ENCODE measurements at places on chromosomes 12 and 14.

- H3K4me3 ChIP-seq: no peak overlapping the region
- H3K27me3 ChIP-seq: no peaks in the 10 kb centered on the region
Observed at GRCh38 chr14:53441789-53442188, 288.7 kb upstream of the DDHD1 start.

DNA sequence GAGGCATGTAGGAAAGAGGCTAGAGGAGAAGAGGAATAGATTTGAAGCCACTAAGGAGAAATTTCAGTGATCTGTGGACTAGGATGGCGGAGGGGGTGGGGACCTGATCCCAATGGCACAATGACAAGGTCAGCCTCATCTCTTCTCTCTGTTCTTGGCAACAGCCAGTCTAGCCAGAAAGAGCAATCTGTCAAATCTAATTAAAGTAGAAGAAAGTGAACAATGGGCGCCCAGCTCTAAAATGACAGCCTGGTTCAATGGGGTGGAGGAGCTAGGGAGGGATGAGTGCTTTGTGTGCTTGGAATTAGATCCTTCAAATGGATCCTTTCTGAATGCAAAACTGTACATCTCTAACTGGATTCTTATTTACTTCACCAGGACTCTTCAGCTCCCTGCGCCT, 37.2 kb upstream of the TUBA1C start:
- H3K36me3 ChIP-seq: no peaks in the 10 kb centered on the region
- no peak overlapping the region for H3K4me3 ChIP-seq
- H3K27ac ChIP-seq: no peak overlapping the region

- no peaks in the 10 kb centered on the region for H3K36me3 ChIP-seq
- no peak for DNase-seq
- no peaks in the 10 kb centered on the region for H3K4me1 ChIP-seq
- H3K27ac ChIP-seq: no peak overlapping the region
- no peaks in the 10 kb centered on the region for H3K27me3 ChIP-seq
- no peak overlapping the region for H3K4me3 ChIP-seq
Observed at GRCh38 chr12:32921397-32921796, 24.8 kb upstream of the PKP2 start.

DNA sequence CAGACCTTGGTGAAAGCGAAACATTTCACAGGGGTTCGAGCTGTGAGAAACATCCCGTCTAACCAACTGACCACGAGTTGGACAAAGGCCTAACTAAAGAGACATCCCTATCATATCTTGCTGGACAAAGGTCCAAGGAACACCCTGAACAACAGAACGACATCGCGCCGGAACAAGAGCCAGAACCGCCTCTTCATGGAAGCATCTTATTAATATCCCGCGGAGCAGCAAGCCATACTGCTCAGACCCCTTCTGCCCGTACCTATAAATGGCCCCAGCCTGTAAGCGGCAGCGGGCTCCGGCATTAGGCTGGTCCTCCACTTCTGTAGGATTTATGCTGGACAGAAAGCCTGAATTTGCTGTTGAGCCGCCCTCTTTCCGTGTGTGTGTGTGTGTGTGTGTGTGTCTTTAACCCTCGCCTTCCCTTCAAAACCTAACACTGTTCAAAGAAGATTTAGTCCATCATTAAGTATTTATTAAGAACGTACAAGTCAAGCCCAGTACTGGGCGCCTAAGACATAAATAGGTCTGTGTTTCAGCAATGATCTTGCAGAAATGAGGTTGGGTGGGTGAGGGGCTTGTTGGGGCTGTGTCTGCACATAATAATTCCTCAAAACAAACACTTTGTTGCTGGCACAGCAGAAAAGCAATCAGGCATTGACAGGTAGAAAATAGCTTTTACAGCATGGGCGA, 1.9 kb downstream of the SLC6A15 start:
- H3K4me1 ChIP-seq: no peaks in the 10 kb centered on the region
- DNase-seq: no peak
- H3K36me3 ChIP-seq: no peaks in the 10 kb centered on the region

DNA sequence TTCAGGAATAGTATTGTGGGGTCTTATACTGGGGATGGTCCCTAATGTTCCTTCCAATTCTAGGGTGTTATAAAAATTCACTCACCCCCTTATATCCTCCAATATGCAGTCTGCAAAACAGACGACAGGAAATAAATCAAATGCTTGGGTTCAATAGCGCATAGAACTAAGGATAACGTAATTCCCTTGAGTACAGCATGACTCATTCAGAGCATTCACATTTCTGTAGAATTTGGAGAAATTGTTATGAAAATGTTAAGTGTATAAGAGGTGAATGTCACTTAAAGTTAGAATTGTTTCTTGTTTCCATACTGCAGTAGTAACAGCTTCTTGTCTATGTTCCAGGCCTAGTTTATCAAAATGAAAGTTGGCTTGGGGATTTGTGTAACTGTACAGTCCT, 271.4 kb downstream of the RPS29 start:
- H3K36me3 ChIP-seq: no peaks in the 10 kb centered on the region
- no peaks in the 10 kb centered on the region for H3K4me1 ChIP-seq
- H3K27ac ChIP-seq: no peak overlapping the region

- H3K27ac ChIP-seq: no peak overlapping the region
- peaks cover 7% of the 10 kb centered on the region for H3K4me1 ChIP-seq
Observed at GRCh38 chr14:73625706-73626105, 13.4 kb downstream of the ACOT6 start.

DNA sequence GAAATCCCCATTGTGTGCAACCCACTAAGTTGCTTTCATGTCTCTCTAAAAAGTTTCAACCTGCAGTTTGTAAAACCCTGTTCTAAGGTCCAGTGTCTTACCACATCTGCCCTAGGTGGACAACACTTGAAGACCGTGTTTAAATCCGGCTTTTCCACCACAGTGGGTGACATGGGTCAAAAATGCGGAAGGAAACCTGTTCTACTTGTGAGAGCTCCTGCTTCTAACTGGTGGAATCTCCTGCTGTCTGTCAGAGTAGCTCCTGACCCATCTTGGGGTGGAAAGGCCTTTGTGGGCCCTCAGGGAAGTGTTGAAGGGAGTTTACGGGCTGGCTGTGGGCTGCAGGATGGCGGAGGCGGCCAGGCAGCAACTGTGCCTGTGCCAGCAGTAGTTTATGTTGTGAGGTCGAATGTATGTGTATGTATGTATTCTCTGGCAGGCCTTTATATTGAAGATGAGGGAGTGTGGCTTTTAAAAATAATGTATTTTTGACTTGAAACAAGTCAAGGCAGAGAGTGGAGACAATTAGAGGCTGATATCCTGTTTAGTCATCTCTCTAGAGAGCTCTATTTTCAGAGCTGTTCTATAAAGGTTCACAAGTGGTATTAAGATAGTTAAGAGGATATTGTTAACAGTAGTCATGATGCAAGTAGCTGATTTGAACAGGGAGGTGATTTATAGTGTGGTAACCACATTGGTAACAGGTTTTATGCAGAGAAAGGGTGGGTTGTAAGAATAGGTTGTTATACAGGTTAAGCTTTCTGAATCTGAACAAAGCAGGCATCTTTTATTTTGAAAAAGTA, 67.0 kb downstream of the PRKCH start:
- H3K4me3 ChIP-seq: no peak overlapping the region
- peak; percentile 33 for DNase-seq
- H3K4me1 ChIP-seq: peaks cover 18% of the 10 kb centered on the region
- no peaks in the 10 kb centered on the region for H3K36me3 ChIP-seq

DNA sequence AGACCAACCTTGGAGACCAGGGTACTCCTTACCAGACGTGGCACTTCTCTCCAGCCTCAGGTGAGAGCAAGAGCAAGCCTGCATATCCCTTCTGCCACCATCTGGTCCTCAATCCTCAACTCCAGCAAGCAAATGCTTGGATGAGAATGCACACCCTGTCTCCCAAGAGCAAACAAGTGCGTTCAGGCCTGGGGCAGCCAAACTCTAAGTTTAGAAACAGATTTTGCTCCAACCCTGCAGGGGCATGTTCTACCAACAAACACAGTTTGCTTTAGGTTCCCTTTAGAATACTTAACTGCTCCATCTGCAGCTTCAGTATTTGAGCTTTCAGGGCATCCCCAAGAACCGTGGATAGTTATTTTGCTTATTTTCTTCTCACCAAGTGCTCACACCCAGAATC, 55.9 kb upstream of the FICD start:
- no peak overlapping the region for H3K27ac ChIP-seq
- DNase-seq: no peak
- H3K27me3 ChIP-seq: peaks cover 1% of the 10 kb centered on the region

DNA sequence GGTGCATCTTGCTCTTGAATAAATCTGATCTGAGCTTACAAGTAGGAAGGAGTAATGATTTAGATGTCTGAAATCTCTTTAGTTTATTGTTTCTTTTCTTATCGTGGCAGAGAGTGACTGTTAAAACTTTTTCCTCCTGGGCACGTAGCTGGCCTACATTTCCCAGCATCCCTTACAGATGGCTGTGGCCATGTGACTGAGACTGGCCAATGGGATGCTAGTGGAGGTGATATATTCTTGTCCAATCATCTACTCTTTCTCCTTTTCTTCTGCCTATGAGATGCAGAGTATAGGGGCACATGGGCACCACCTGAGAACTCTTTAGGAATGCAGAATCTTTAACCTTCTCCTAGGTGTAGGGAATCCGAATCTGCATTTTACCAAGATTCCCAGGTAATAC, 237.3 kb downstream of the RGS6 start:
- no peaks in the 10 kb centered on the region for H3K27me3 ChIP-seq
- no peak overlapping the region for H3K27ac ChIP-seq
- no peaks in the 10 kb centered on the region for H3K36me3 ChIP-seq
- no peak overlapping the region for H3K4me3 ChIP-seq
- no peak for DNase-seq

DNA sequence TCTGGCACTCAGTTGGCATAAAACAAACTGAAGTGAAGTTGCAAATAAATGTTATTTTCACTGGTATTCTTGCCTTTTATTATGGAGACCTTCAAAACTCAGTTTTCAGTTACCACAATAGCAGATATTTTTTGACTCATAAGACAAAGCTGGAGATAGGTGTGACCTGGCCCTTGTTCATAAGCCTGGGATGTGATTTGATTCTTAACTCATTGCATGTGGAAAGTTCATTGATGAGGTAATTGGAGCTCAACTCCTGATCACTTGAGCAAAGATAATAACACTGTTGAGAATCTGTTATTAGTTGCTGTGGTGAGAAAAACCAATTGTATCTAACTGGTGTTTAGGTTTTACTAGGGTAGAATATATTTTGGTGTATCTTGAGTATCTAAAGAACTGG, 105.1 kb downstream of the AEBP2 start:
- no peak overlapping the region for H3K4me3 ChIP-seq
- H3K27me3 ChIP-seq: no peaks in the 10 kb centered on the region
- H3K4me1 ChIP-seq: no peaks in the 10 kb centered on the region

- no peak for DNase-seq
- H3K27me3 ChIP-seq: no peaks in the 10 kb centered on the region
- peak overlapping the region; percentile 91 for H3K27ac ChIP-seq
- H3K4me3 ChIP-seq: no peak overlapping the region
Observed at GRCh38 chr14:77004711-77005460, 23.6 kb downstream of the IRF2BPL start.

DNA sequence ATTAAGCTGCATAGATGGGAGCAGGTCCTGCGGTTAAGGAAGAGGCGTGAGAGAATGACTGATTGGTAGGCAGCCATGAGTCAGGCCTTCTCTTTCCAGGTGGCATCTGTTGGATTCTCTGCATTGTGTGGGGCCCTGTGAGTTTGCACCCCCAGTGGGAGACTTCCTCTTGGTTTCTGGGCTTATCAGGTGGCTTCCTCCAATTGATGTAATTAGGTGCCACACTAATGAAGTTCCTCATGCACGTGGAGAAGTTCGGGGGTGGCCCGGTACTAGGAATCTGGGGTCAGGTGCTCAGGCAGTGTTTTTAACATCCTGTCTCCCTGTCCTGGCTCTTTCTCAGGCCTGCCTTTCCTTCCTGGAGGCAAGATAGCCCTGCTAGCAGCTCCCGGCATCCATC, 765.1 kb upstream of the TMEM132C start:
- H3K36me3 ChIP-seq: no peaks in the 10 kb centered on the region
- H3K4me1 ChIP-seq: no peaks in the 10 kb centered on the region
- no peak overlapping the region for H3K27ac ChIP-seq

GRCh38 chr14:93960108-93960475, 16.3 kb downstream of the ASB2 start:
- peaks cover 41% of the 10 kb centered on the region for H3K4me1 ChIP-seq
- H3K36me3 ChIP-seq: no peaks in the 10 kb centered on the region
- no peak overlapping the region for H3K4me3 ChIP-seq
- H3K27ac ChIP-seq: peak overlapping the region; percentile 98

- H3K27me3 ChIP-seq: no peaks in the 10 kb centered on the region
- no peak overlapping the region for H3K4me3 ChIP-seq
- no peaks in the 10 kb centered on the region for H3K4me1 ChIP-seq
- H3K36me3 ChIP-seq: no peaks in the 10 kb centered on the region
- no peak overlapping the region for H3K27ac ChIP-seq
Observed at GRCh38 chr12:75685617-75686225, 174.3 kb upstream of the KRR1 start.

DNA sequence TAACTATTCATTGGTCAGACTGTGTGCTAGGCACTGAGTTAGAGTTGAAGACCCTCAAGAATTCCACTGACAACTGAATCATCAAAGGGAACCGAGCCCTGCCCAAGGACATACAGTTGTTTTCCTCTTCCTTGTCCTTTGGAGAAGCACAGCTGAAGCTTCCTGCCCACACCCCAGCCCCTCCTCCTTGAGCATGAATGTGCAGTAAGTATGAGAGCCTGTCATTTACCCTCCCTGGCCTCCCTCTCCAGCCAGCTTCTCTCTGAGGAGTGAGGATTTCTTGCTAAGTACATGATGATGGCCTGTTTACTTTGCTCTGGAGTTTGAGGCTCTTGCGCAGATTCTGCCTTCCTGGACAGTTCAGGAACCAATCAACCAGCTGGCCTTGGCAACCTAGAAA, 235.2 kb downstream of the CACNA1C start:
- peaks cover 5% of the 10 kb centered on the region for H3K27me3 ChIP-seq
- no peak overlapping the region for H3K27ac ChIP-seq
- H3K36me3 ChIP-seq: no peaks in the 10 kb centered on the region

DNA sequence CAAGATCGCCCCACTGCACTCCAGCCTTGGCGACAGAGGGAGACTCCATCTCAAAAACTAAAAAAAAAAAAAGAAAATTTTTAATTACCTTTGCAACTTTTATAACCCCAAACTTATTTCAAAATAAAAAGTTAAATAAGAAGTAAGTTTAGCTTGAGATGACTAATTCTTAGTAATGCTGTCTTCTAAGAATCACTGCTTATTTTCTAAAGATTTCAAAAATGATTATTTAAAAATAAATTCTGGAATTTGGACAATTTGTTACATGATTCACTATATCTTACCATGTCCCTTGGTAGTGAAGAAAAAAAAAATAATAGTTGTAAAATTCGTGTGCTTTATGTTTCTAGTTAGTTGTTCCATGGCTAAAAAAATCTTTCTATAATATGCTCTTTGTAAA, 11.6 kb upstream of the HECTD1 start:
- no peak overlapping the region for H3K4me3 ChIP-seq
- no peaks in the 10 kb centered on the region for H3K4me1 ChIP-seq
- H3K27ac ChIP-seq: no peak overlapping the region
- H3K27me3 ChIP-seq: no peaks in the 10 kb centered on the region
- no peaks in the 10 kb centered on the region for H3K36me3 ChIP-seq

- DNase-seq: no peak
- no peaks in the 10 kb centered on the region for H3K36me3 ChIP-seq
- no peak overlapping the region for H3K4me3 ChIP-seq
- no peaks in the 10 kb centered on the region for H3K27me3 ChIP-seq
Observed at GRCh38 chr14:75375983-75376382, 51.8 kb upstream of the JDP2 start.

- DNase-seq: no peak
- no peaks in the 10 kb centered on the region for H3K27me3 ChIP-seq
- H3K4me3 ChIP-seq: no peak overlapping the region
- H3K4me1 ChIP-seq: no peaks in the 10 kb centered on the region
- H3K27ac ChIP-seq: no peak overlapping the region
Observed at GRCh38 chr14:100654814-100655740, 67.9 kb upstream of the BEGAIN start.

All from Caco-2 (cell line).